Pancreas (tissue), 10 donors: ENCODE measurements at places on chromosomes 7 and 10.

GRCh38 chr10:114195079-114195478, 15.9 kb downstream of the TDRD1 start:
- H3K4me1 ChIP-seq, result no peaks in the 10 kb centered on the region
- no peak overlapping the region for H3K4me3 ChIP-seq
- no peak overlapping the region for H3K27ac ChIP-seq
- H3K27me3 ChIP-seq, result no peaks in the 10 kb centered on the region
- DNase-seq, result no peak
- H3K36me3 ChIP-seq, result no peaks in the 10 kb centered on the region

GRCh38 chr7:137003086-137003485, 134.6 kb downstream of the CHRM2 start:
- H3K4me1 ChIP-seq, result no peaks in the 10 kb centered on the region
- H3K27me3 ChIP-seq, result no peaks in the 10 kb centered on the region
- no peaks in the 10 kb centered on the region for H3K36me3 ChIP-seq
- H3K4me3 ChIP-seq, result no peak overlapping the region
- no peak for DNase-seq

DNA sequence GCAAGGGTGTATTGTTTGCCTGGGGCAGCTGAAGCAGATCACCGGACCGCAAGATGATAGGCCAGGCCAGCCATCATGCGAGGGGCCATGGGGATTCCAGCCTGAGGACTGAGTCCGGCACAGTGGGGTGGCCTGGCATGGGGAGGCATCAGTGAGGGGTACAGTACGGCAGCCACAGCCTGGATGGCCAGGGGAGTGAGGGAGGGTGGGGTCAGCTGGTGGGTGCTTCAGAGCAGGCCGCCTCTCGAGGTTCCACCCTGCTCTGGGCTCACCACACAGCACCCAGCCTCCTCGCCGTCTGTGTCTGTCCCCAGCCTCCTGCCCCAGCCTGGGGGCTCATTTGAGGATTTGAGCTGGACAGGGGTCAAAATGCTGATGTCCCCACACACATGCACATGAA, 508.5 kb upstream of the FOXK1 start:
- no peak overlapping the region for H3K27ac ChIP-seq
- H3K4me3 ChIP-seq, result no peak overlapping the region
- no peak for DNase-seq

- peaks cover 36% of the 10 kb centered on the region for H3K4me1 ChIP-seq
- no peaks in the 10 kb centered on the region for H3K27me3 ChIP-seq
- DNase-seq, result peak; percentile 91
Observed at GRCh38 chr10:97334370-97335175, at the start of gene FRAT2. Gene FRAT2 (minus strand): TSS chr10:97334729. CDS start chr10:97334572, 157 bp downstream.

GRCh38 chr7:19090526-19090925, 26.9 kb downstream of the TWIST1 start:
- DNase-seq, result no peak
- no peaks in the 10 kb centered on the region for H3K27me3 ChIP-seq

DNA sequence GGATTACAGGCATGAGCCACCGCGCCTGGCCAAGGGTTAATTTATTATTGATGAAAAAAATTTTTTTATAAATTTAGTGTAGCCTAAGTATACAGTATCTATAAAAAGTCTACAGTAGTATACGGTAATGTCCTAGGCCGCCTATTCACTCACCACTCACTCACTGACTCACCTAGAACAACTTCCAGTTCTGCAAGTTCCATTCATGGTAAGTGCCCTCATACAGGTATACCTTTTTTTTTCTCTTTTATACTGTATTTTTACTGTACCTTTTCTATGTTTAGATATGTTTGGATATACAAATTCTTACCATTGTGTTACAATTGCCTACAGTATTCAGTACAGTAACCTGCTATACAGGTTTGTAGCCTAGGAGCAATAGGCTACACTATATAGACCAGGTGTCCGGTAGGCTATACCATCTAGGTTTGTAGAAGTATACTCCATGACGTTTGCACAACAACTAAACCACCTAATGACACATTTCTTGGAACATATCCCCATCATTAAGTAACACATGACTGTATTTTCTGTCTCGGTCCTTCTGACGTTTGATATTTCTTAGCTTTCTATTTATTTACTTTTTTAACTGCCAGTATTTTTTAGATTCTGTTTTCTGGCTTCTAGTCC, 23.4 kb downstream of the IRF5 start:
- no peak overlapping the region for H3K4me3 ChIP-seq
- H3K27me3 ChIP-seq, result no peaks in the 10 kb centered on the region
- peaks cover 16% of the 10 kb centered on the region for H3K36me3 ChIP-seq
- DNase-seq, result no peak
- no peak overlapping the region for H3K27ac ChIP-seq

GRCh38 chr7:17530741-17531421, 232.4 kb downstream of the AHR start:
- H3K36me3 ChIP-seq, result no peaks in the 10 kb centered on the region
- DNase-seq, result no peak
- no peak overlapping the region for H3K27ac ChIP-seq
- H3K4me3 ChIP-seq, result no peak overlapping the region
- H3K4me1 ChIP-seq, result no peaks in the 10 kb centered on the region

DNA sequence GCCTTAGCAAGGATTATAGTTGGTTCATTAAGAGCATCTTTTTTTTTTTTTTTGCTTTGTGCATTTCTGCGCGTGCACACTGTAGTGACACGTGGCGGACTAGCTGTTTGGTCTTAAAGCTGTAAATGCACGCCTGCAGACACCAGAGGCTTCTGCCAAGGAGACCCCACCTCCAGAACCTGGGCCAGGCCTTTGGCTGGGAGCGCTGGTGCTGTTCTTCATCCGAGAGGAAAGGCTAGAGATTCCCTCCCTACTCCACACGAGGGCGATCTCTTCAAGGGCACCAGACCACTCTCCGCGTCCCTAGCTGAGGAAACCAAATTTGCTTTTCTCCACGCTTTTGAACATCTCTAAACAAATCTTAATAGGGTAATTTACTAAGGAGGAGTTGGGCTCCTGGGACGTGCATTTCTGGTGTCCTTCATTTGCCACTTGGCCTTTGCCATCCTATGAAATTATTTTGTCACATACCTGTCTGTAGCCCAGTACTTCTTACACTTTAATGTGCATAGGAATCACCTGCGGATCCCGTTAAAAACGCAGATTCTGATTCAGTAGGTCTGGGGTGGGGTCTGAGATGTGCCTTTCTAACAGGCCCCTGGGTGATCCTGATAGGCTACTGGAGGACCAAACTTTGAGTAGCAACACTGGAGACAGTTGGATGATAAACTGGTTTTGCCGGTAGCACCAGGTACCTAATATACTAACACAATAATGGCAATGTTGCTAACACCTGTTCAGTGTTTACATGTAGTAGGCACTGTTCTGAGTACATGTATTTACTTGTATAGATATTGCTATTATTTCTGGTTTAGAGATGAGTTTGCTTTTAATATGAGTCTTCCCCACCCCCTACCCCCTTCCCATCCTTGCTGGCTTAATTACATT, 1.3 kb upstream of the SLC26A5 start:
- DNase-seq, result no peak
- H3K36me3 ChIP-seq, result no peaks in the 10 kb centered on the region
- H3K4me1 ChIP-seq, result no peaks in the 10 kb centered on the region
- no peaks in the 10 kb centered on the region for H3K27me3 ChIP-seq

GRCh38 chr10:117298219-117298618, 57.3 kb downstream of the SLC18A2 start:
- DNase-seq, result no peak
- H3K36me3 ChIP-seq, result no peaks in the 10 kb centered on the region
- H3K27me3 ChIP-seq, result no peaks in the 10 kb centered on the region
- H3K4me3 ChIP-seq, result no peak overlapping the region
- no peak overlapping the region for H3K27ac ChIP-seq

- H3K27me3 ChIP-seq, result no peaks in the 10 kb centered on the region
- no peaks in the 10 kb centered on the region for H3K4me1 ChIP-seq
- no peak overlapping the region for H3K4me3 ChIP-seq
- no peaks in the 10 kb centered on the region for H3K36me3 ChIP-seq
- peak; percentile 37 for DNase-seq
- H3K27ac ChIP-seq, result no peak overlapping the region
Observed at GRCh38 chr10:102620138-102620590, 24.1 kb upstream of the TRIM8 start.

DNA sequence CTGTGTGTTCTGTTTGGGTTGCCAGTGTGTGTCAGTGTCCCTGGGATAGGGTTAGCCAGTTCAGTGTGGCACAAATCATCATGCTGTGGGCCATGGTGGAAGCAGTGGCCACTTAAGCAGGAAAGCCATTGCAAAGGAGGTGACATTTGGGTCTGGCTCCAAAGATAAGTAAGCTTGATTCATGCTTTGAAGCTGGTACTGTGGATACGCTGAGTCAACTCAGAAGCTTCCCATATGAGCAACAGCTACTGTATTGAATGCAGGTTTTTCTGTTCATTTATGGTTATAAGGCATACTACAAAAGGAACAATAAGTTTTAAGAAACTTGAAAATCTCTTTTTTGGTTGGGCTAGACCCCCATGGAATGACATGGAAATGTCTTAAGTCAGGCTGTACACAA, 143.1 kb downstream of the BMPER start:
- DNase-seq, result no peak
- H3K4me3 ChIP-seq, result no peak overlapping the region
- H3K27ac ChIP-seq, result no peak overlapping the region
- H3K4me1 ChIP-seq, result no peaks in the 10 kb centered on the region
- H3K36me3 ChIP-seq, result no peaks in the 10 kb centered on the region
- H3K27me3 ChIP-seq, result no peaks in the 10 kb centered on the region

- no peak for DNase-seq
- H3K4me1 ChIP-seq, result no peaks in the 10 kb centered on the region
- no peaks in the 10 kb centered on the region for H3K27me3 ChIP-seq
- no peak overlapping the region for H3K4me3 ChIP-seq
- no peaks in the 10 kb centered on the region for H3K36me3 ChIP-seq
Observed at GRCh38 chr7:17234030-17234397, 64.4 kb upstream of the AHR start.

GRCh38 chr7:50757703-50758390, 24.8 kb downstream of the GRB10 start:
- H3K36me3 ChIP-seq, result peaks cover 6% of the 10 kb centered on the region
- H3K27ac ChIP-seq, result no peak overlapping the region
- peaks cover 52% of the 10 kb centered on the region for H3K4me1 ChIP-seq
- no peaks in the 10 kb centered on the region for H3K27me3 ChIP-seq
- DNase-seq, result no peak

DNA sequence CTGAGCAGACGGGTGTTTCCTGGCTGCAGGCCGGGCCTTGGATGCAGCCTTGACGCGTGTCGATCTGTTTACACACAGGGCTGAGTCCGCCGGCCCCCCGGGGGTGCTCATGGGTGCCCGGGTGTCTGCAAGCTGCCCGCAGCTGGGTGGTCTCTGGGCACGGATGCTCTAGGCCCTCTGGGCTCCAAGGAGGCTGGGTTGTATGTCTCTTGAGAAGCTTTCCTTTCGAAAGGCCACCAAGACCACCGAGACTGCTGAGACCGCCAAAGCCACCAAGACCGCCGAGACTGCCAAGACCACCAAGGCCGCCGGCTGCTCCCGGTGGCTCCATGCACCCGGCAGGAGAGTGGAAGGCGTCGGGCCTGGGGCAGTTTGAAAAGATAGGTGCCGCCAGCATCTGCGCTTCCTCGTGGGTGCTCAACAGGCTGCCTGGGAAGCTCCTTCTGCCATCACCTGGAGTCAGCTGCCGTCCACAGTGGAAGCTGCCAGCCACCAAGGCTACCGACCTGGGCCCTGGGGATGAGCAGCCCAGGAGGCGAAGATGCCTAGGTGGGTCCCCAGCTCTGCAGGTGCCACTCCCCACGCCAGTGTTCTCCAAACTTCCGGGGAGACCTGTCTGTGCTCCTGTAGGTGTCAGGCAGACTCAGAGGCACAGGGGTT, 121.1 kb downstream of the INPP5A start:
- DNase-seq, result no peak
- no peaks in the 10 kb centered on the region for H3K36me3 ChIP-seq
- H3K4me3 ChIP-seq, result no peak overlapping the region
- H3K27me3 ChIP-seq, result no peaks in the 10 kb centered on the region

- no peaks in the 10 kb centered on the region for H3K4me1 ChIP-seq
- H3K27ac ChIP-seq, result no peak overlapping the region
- no peaks in the 10 kb centered on the region for H3K36me3 ChIP-seq
- no peak overlapping the region for H3K4me3 ChIP-seq
- H3K27me3 ChIP-seq, result no peaks in the 10 kb centered on the region
- no peak for DNase-seq
Observed at GRCh38 chr7:151367284-151367683, 25.7 kb downstream of the NUB1 start.

GRCh38 chr10:74244097-74244685, 93.2 kb downstream of the ADK start:
- no peaks in the 10 kb centered on the region for H3K36me3 ChIP-seq
- DNase-seq, result no peak
- H3K27ac ChIP-seq, result no peak overlapping the region
- no peaks in the 10 kb centered on the region for H3K27me3 ChIP-seq

- no peaks in the 10 kb centered on the region for H3K4me1 ChIP-seq
- H3K27me3 ChIP-seq, result no peaks in the 10 kb centered on the region
- no peaks in the 10 kb centered on the region for H3K36me3 ChIP-seq
Observed at GRCh38 chr10:68172324-68172723, 59.6 kb downstream of the ATOH7 start.

GRCh38 chr10:114623661-114624294, 34.3 kb downstream of the ABLIM1 start:
- H3K4me3 ChIP-seq, result no peak overlapping the region
- DNase-seq, result no peak
- no peaks in the 10 kb centered on the region for H3K27me3 ChIP-seq

- H3K36me3 ChIP-seq, result no peaks in the 10 kb centered on the region
- H3K27ac ChIP-seq, result no peak overlapping the region
- H3K27me3 ChIP-seq, result no peaks in the 10 kb centered on the region
- H3K4me3 ChIP-seq, result no peak overlapping the region
Observed at GRCh38 chr10:1217661-1218060, 161.5 kb downstream of the WDR37 start.

DNA sequence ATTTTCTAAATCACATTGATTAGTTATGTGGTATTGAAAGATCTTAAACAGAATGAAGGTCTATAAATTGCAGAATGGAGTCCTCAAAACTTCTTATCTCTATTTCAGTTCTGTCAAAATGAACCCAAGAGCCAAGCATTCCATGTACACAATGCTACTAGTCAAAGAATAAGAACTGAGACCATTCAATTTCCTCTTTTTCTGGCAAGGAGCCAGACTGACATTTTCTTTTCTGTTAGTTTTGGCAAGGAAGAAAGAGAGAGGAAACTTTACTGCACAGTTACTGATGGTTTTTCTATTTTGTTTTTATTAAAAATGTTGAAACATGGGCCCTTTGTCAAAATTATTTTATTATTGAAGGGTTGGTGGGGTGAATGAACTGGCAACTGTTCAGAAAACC, 181.8 kb upstream of the FERD3L start:
- DNase-seq, result no peak
- no peaks in the 10 kb centered on the region for H3K27me3 ChIP-seq
- no peaks in the 10 kb centered on the region for H3K36me3 ChIP-seq
- H3K27ac ChIP-seq, result no peak overlapping the region

- no peak overlapping the region for H3K27ac ChIP-seq
- no peaks in the 10 kb centered on the region for H3K4me1 ChIP-seq
- DNase-seq, result no peak
- H3K36me3 ChIP-seq, result no peaks in the 10 kb centered on the region
- H3K4me3 ChIP-seq, result no peak overlapping the region
- no peaks in the 10 kb centered on the region for H3K27me3 ChIP-seq
Observed at GRCh38 chr10:77220150-77220549, 417.5 kb downstream of the KCNMA1 start.
